Stimulated activated CD8-positive, alpha-beta memory T cell treated with anti-CD3 and anti-CD28 coated beads, Interleukin-15, amount 100 ng/mL, for 4 hours (primary cell): ENCODE measurements at places on chromosomes 6 and 20.

DNA sequence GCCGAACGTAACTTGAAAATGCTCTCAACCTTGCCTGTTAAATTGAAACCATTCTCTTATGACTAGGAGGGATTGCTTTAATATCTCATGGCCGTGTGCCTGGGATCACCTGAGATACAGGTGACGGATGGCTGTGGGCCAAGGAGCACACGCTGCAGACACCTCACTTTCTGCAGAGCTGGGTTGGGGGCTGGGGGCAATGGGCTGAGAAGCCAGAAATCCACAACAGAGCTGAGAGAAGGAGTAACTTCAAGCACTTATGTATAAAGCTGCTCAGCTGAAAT lies 170.9 kb downstream of the DTNBP1 start:
- DNase-seq: no peak

DNA sequence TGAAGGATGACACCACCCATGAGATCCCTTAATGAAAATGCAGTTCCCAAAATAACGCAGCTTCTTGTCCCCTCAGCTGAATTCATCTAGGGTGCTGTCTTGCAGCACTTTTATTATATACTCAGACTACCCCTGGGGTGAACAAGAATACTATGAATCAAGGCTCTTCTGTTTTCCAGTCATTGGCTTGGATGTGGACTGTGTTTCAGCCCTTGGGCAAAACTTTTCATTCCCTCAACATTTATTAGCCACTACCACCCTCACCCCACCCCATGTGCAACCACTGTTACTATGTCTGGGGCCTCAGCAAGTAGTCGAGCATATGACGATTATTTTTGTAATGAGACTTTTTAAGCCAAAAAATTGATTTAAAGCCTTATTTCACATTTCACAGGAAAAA lies 319.2 kb upstream of the PLN start:
- no peak for DNase-seq

DNA sequence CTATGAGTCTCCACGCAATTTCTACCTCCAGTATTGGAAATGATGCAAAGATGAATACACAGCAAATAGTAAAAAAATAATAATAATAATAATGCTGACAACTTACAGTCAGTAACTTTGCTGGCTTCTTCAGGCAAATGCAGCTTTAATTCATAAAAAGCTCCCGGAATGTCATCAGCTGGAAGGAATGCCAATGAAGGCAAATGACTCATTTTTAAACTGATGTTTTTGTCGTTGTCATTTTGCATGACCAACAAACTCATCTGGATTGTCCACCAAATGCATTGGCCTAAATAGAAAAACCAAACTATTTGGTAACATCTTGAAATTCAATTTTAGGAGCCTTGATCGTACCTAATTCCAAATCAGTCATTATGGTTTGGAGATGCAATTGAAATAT lies 217.1 kb downstream of the ALDH8A1 start:
- DNase-seq: no peak

DNA sequence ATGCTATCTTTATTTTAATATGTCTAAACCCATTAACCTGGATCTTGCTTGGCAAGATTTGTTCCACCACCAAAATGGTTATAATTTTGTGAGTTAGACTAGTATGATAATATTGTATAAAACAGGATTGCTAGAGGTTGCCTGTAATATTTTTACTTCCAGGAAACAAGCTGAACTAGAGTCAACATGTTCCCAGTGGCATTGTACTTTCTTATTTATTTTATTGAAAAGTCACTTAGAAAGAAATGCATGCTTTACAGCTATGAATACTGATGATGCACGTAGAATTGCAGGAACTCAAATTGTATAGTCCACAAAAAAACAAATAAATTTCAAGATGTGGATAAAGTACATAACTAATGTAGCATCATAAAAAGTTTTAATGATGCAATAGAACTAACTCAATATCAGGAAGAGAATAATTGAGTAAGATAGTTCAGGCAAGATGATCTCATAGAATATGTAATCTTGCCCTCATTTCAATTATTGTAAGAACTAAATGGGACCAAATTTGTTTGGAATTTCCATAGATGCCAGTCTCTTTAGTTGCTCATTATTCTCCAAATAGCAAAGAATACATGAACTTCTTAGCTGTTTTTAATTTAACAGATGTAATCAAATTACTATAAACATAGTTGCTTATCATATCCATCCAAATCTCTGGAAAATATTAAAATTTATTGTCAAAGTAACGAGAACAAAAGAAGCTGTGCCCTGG lies 451.8 kb downstream of the COL12A1 start:
- no peak for DNase-seq
